CD4-positive, alpha-beta memory T cell (primary cell): ENCODE measurements at places on chromosomes 7 and 10.

GRCh38 chr7:26078437-26079336, 73.3 kb upstream of the NFE2L3 start:
- DNase-seq: peak; percentile 74

- no peak for DNase-seq
Observed at GRCh38 chr7:33711231-33712019, 193.9 kb upstream of the BMPER start.

DNA sequence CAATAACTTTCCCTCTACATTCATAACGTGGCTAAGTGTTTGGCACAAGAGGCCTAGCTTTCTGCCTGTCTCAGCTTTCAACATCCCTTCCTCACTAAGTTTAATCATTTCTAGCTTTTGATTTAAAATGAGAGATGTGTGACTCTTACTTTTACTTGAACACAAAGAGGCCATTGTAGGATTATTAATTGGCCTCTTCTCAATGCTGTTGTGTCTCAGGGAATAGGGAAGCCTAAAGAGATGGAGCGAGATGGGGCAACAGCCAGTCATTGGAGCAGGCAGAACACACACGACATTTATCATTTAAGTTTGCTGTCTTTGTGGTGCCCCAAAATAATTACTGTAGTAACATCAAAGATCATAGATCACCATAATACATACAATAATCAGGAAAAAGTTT, 167.1 kb upstream of the TRIM24 start:
- no peak for DNase-seq

DNA sequence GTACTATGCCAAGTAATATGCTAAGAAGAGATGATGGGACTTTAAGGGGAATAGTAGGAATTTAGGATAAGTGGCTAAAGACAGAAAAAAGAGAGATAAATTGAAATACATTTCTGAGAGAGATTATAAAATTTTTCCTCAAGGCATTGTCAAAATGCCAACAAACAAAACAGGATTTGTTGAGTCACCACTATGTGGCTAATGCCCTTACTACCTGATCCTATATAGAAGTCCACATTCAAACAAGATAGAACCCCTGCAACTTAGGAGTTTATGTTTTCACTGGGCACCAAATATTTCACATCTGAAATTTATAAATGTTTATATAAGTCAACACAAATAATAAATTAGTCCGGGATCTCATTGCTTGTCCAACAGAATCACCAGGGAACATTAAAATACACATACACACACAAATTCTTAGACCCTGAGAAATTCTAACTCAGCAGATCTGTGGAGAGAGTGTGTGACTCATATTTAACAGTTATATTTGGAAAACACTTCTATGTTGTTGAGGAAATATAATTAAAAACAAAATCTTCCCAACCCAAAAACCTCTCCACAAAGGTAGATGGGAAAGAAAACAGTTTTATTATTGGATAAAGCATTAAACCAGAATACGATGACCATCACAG, 154.3 kb downstream of the PPP1R3A start:
- DNase-seq: no peak

GRCh38 chr10:12319076-12319475, 30.3 kb upstream of the CAMK1D start:
- no peak for DNase-seq

DNA sequence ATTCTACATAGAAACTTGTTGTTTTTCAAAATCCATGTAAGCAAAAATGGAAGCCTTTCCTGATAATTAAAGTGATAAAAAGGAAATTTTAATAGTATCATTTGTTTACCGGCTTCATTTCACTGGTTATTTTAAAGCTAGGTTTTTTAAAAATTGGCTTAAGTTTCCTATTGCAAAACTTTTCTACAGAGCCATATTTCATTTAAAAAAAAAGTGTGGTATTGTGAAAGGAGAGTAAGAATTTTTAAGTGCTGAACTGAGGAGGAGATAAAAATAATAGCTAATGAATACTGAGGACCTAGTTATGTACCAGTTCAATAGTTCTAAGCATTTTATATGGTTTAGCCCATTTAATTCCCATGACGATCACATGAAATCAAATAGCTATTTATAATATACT, 172.2 kb upstream of the COL1A2 start:
- DNase-seq: no peak

DNA sequence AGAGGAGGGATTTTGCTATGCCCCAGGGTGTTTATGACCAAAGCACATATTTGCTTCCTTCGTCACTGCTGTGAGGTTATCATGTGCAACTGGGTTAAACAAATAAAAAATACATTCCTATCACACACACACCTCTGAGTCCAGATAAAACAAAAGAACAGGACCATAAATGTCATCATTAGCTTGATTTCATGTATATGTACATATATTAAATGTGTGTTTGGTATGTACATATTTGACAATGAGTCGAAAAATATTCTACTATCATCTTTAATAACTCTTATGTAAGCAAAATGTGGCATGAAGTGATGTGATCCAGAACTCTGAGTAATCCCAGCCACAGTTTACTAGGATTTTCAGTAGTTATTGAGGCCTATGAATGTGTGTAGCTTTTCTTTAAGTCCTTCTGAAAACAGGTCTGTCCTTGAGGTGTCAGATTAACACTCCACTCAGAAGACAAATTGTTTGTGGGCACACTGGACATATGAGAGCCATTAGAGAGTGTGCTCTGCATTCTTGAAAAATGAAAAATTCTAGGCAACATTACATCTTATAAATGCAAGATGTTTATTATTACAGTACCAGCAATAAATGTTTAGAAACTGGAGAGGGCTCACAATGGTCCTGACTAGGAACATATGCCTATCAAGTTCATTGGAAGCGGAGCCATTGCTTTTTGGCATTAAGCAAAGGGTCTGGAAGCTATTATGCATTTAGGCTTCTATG, 335.1 kb upstream of the SEMA3A start:
- DNase-seq: no peak

DNA sequence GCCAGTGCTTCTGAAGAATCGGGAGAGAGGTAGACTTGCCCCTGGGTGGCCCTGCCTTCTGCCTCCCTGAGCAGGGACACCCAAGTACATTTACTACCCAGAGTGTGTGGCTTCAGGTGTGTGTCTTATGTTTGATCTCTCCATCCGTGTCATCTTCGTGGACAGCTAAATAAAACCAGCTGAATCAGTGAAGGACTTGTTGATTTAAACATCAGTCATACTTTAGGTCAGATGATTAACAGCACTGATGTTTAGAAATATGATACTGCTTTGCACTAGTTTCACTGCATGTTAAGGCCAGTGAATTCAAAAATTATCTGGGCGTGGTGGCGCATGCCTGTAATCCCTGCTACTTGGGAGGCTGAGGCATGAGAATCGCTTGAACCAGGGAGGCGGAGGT, 4.0 kb downstream of the MTG1 start:
- no peak for DNase-seq

DNA sequence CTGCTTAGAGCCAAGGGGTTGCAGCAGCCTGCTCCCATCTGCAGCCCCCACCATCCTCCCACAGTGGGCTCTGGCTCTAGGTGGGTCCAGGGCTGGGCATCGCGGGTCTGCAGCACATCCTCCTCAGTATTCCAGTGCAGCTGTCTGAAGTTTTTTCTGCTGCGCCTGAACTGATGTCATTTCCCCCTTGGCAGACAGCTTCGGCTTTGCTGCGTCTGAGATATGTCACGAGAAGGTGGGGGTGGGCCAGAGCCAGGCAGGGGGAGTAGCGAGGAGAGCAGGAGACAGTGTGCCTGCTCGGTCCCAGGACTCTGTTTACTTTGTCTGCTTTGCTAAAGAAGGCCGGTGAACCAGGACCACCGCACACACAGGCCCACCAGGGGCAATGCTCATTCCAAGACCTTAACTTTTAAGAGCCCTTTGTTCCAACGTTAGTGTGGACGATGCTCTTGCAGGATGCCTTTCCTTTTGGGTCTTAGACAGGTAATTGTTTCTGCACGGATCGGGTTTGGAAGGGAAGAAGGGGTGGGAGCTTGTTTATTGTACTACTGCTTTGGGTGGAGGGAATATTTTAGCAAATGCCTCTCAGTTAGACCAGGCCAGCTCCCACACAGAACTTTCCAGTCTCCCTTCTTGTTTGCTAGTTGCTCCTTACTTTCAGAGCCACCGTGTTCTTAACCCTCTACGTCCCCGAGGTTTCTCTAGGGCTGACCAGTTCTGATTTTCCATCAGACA, 32.4 kb downstream of the WBP1L start:
- DNase-seq: no peak

GRCh38 chr10:100600218-100600617, 64.5 kb downstream of the HIF1AN start:
- DNase-seq: no peak

- no peak for DNase-seq
Observed at GRCh38 chr10:3010334-3010733, 57.0 kb upstream of the PFKP start.

DNA sequence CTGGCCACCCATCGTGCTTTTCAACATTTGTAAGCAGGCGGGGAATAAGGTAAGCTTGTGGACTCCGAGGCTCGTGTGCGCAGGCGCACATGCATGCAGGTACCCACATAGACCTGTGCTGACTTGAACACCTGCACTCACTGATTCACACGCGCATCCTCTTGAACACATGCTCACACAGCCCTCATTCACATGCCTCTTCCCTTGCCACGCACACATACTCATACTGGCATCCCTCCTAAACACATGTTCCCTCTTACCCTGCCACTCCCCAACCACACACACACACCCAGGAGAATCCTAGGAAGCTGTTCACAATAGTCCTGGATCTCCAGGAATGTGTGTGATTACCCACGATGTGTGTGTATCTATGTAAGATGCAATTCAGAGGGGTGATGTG, 44.1 kb upstream of the LBX1 start:
- DNase-seq: no peak

DNA sequence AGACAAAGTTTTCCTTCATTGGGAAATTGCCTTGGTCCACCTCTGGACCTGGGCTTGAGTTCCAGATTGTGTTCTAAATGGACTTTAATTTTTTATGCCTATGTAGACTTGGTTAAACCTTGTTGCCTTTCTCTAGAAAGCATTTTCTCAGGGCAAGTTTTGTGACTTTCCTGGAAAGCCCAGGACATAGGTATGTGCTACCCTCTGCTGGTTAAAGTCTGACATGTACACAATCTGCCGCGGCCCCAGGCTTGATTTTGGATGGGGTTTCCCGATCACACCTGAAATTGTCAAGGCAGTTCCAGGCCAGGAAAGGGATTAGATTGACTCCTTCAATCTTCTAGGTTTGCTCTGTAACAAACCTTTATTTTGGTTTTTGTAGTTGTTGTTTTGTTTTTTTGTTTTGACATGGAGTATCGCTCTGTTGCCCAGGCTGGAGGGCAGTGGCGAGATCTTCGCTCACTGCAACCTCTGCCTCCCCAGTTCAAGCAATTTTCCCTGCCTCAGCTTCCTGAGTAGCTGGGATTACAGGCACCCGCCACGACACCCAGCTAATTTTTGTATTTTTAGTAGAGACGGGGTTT, 14.1 kb upstream of the AKR1B10 start:
- peak; percentile 23 for DNase-seq

GRCh38 chr7:93055543-93056107, 62.2 kb downstream of the SAMD9 start:
- peak; percentile 48 for DNase-seq

DNA sequence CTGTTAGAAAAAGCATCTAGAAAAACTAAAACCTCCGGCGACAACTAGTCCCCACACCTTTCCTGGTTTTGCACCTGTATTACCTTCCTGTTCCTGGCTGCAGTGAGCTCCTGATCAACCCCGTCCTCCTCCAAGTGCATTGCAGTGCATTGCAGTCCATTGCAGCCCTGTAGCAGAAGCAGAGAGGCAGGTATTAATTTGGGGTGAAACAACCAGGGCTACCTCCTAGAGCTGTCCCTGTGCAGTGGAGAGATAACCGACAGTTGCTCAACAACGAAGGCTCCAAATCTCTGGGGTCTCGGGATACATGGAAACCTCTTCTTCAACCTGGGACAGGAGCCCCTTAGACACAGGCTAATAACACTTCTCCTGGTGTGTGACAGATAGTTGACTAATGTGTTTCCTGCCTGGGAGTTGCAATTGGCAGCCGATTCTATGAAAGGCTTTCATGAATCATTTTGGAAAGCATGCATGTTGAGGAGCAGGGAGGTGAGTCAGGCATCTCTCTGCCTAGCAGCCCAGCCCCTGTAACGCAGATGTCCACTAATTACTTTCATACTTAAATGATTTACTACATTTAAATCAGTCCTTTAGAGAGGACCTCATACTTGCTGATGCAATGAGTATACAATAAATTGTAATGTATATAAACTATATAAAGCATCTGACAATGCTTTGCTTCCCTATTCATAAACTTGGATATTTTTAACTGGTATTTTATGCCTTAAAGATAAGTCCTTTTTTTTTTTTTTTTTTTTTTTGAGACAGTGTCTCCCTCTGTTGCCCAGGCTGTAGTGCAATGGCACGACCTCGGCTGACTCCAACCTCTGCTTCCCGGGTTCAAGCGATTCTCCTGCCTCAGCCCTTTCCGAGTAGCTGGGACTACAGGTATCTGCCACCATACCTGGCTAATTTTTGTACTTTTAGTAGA, 59.0 kb downstream of the PRR15 start:
- DNase-seq: no peak

- no peak for DNase-seq
Observed at GRCh38 chr7:51645702-51646298, 329.2 kb upstream of the COBL start.

DNA sequence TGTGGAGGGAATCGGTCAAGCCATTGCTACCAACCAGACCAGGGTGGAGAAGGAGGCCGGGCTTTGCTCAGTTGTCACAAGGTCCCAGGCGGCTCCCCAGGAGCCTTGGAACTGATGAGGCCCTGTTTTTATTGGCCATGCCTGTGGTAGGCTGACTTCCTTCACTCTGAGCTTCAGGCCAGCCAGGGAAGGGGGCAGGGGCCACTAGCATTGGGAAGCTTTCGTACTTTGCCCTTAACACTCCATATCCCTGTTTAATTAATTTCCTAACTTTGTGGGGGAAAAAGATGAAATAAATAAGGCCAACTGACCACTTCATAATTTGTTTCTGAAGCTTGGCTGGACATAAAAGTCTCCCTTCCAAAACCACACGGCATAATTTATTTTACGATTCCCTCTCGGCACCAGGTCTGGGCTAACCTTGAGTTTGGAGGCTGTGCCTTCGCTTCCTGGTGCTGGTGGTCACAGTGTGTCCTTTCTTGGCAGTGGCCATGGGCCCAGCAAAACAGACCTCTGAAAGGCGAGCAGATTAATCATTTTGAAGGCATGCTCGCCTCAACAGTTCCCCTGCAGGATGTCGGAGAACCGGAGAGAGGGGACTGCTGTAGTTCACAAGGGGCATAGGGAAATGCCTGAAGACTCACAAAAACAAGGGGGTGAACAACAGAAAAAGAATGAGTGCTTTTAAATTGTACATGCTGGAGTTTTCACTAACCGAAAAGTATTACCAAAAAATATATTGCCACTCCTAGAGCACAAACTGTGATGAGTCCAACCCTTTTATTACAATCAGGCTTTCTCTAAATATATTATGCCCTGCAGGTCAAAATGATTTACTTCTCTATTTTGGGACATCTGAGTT, 966.0 kb downstream of the LRMDA start:
- DNase-seq: no peak

- DNase-seq: no peak
Observed at GRCh38 chr7:69663911-69664832, 65.9 kb downstream of the AUTS2 start.
